ENCODE measurements at places on chromosomes 1 and 21.

DNA sequence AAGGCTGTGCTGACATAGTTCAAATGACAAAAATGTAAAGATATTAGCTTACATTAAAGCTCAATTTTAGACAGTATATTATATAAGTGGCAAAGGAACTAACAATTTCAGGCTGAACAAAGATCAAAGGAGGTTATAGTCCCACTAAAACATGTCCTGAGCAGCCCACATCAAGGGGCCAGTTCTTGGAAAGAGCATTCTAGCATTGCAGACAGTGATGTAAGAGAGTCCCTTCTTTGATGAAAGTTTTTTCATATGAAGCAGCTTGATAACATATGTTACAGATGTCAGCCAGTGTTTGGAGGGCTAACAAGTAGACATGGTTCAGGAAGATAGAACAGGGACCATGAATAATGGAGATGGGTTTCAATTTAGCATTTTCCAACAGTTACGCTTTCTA, 301.7 kb downstream of the NTNG1 start:
- no peak for DNase-seq

GRCh38 chr1:20262810-20263534, 27.7 kb upstream of the VWA5B1 start:
- DNase-seq: no peak

DNA sequence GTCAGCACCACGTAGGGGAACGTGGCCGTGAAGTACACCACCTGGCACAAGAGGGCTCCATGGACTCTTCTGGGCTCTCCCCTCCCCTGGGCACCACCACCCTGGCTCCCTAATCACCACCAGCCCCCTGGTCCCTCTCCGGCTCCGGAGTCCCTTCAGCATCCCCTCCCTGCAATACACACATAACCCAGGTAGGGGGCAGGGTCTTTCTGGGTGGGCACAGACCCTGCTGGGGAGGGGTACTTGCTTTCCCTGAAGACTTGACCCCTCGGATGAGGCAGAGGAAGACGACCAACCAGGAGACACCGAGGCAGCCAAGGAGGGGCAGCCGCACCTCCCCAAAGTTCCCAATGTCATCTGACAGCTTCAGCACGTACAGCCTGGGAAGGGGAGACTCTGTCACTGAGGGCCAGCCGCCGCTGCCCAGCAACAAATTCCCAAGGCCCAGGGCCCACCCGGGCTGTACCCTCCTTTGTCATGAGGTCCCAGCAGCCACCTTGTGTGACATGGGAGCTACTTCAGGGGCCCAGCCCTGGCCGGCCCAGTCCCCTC, 11.3 kb downstream of the CCDC24 start:
- DNase-seq: no peak

- DNase-seq: peak; percentile 94
These were observed at the start of gene PTPN14 for GRCh38 chr1:214551436-214552173. Gene PTPN14, minus strand, starts transcription at chr1:214551602. Its CDS starts 86,799 bp downstream, at chr1:214464803.

GRCh38 chr1:52738148-52738547, 11.9 kb downstream of the ZYG11B start:
- DNase-seq: no peak

DNA sequence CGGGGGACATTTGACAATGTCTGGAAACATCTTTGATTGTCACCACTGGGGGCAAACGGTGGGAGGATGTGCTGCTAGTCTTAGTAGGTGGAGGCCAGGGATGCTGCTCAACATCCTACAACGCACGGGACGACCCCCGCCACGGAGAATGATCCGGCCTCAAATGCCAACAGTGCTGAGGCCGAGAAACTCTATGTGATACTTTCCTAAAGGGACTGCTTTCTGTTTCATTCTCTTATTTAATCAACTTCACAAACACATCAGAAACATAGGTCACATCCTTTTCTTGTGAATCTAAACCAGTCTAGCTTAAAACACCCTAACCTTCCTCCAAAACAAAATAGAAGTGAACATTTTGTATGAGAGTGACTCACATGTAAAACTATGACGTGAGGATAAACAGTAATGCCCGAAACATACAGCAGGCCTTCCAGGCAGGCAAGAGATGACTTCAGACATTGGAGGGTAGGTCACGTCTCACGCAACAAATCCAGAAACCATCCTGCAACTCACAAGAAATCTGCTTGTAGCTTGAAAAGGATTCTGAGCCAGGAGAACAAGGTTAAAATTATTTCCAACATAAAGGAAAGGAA, 37.2 kb upstream of the ETS2 start:
- no peak for DNase-seq

DNA sequence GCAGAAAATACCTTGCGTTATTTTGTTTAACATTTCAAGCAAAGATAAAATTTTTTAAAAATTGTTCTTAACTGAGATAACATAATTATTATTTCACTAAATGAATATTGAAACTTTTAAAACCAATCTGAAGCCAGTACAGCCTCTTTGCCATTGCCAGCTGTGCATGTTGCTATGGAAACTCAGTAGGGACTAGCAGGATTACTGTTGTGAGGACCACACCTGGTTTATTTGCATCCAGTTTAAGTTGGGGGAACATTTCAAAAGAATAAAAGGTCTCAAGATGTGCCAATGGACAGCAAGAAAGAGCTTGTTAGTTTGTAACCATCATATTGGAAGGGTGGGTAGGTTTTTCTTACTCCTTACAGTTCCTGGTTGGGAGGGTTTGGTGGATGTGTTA, 80.7 kb downstream of the POU2F1 start:
- DNase-seq: no peak

DNA sequence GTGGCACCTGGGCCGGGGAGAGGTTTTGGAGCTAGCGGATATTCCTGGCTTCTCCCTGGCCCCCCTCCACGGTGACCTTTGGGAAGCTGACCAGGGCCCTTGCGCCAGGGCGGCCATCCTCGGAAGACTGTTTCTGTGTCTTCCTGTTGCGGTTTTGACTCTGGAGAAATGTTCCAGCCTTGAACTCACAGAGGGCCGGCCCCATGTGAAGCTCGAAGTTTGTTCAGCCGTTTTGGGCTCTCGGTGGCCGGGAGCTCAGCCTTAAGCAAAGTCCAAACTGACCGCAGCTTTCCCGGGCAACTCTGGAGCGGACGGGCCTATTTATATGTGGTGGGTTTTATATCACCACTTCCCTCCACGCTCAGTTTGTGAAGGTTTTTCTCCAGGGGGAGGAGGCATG, 17.0 kb upstream of the WNT4 start:
- no peak for DNase-seq

DNA sequence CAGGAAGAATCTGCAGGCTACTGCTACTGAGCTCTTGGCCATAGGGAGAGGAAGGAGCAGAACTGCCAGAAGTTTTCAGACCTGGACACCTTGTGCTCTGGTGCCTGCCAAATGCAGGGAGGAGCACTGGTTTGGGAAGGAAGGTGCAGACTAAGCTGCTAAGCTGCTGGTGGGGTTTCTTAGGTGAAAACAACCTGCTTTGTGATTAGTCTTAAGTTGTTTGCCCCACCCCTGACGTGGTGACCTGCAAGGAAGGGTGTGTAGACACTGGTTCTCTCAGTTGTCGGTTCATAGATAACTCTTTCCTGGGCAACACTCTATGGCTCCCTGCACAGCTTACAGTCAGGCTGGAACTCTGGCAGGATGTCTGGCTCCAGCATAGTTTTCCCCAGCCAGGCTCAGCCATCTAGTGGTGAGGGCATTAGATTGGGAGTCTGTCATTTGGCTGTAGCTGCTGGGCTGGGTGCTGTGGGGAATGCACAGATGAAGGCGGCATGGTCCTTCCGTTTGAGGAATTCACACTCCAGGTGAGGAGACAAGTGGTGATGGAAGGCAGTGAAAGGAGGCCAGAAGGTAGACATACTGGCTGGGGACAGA, 10.3 kb upstream of the S100A10 start:
- no peak for DNase-seq

- no peak for DNase-seq
These were observed 13.4 kb downstream of the PLA2G5 start for GRCh38 chr1:20083178-20083944.

- DNase-seq: no peak
These were observed 202.9 kb downstream of the TBX15 start for GRCh38 chr1:118785246-118785645.

DNA sequence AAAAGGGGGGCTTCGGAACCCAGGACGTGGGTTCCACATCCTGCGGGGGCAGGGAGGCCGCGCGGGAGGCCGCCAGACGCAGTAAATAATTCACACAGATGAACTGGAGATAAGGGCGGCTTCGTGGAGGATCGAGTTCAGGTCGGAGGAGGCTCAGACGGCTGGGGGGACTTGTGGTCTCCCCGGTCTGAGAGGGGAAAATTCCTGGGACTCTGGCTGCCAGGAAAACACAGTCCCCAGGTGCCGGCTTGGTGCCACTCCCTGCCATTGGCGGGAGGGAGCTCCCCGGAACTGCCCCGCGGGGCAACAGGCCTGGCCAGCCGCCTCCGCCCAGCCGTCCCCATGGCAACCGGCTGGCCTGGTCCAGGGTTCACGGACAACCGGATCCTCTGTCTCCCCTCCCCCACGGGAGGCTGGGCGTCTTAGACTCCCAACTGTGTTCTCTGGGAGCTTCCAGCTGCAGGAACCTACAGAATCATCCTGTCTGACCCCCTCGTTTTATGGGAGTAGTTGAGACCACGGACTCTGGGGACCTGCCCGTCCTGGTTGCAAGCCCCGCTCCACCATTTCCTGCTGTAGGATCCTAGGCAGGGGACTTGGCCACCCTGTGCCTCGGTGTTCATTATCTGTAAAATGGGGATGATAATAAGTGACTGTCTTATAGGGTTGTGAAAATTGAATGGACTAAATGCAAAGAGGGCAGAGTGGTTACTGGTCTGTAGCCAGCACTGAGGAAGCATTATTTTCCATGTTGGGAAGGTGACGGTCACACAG, 9.6 kb downstream of the CAMK2N1 start:
- DNase-seq: peak; percentile 98

GRCh38 chr1:72891976-72892375, 609.6 kb upstream of the NEGR1 start:
- DNase-seq: no peak

DNA sequence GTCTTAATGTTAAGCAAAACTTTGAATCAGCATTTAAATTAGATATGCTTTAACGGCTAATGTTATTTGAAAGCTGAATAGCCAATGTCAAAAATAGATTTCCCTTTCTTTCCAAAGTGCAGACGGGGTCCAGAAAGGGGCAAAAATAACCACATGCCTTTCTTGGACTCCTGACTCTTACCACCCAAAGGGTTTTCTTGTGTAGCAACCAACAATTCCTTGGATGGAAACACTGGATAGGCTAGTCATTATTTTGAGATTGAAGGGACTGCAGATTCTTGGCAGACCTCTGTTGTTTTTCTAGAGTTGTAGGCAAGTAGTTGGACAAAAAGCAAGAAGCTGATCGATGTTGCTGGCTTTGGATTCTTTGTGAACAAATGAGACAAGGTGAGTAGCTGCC, 107.0 kb downstream of the MRPS6 start:
- no peak for DNase-seq

GRCh38 chr1:15714406-15715136, 21.5 kb upstream of the SLC25A34 start:
- no peak for DNase-seq

- no peak for DNase-seq
These were observed 5.2 kb upstream of the MYOM3 start for GRCh38 chr1:24117132-24117531.

DNA sequence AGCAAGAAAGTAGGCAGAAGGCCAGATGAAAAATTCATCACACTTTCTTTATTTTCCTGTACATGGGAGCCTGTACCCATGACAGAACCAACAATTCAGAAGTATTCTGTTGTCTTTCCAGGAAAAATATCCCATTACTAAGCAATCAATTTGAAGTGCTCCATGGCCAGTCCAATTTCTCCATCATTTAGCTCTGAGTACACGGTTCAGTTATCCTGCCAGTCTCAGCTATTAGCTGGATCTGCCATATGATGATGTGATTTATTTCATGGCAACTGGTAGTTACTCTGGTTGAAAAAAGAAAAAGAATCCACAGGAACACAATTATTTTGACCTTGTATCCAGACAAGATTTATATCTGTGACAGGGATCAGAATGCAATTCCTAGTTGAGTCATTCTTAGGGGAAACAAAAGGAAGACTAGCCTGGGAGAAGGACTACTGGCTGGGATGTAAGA, 70.6 kb upstream of the GORAB start:
- DNase-seq: no peak

DNA sequence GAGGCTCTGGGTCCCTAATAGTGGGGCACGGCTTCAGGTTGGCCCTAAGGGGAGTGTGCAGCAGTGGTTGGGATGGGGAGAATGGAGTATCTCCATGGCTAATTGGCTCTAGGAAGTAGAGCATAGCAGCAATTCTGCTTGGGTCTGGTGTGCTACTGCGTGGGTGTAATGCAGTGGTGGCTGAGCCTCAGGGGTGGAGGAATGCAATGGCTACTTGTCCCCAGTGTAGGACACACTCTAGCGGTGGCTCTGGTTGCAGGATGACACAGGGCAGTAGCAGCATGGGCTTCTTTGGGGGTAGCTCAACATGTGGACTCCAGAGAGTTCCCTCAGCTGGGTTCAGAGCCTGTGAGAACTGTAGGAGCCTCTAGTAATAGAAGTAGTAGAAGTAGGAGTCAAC, 91.2 kb upstream of the FAM78B start:
- DNase-seq: no peak

DNA sequence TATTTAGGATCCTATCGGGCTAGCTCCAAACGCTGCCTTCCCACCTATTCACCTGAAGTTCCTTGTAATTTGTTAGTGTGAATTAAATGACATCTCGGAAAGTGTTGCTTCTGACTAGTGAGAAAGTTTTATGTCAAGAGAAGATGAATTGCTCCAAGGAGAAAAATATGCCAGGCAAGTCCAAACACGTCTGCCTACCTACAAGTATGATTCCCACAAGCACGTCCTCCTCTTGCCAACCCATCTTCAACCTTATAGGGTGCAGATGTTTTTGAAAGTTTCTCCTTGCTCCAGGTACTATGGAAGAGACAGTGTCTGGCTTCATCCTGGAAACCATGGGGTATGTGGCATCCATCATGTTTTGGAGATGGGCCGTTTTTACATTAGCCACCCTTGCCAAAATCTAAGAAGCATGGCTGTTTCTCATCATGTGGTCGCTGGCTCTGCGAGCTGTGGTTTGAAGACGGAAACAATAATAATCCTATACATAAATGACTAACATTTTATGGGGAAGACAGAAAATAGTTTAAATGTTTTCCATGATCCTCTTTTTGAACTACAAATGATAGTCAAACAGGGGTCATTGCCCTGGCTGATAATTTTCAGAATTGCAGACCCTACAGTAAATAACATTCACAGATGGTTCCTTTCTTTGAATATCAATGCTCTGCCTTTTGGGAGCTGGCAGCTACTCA, 505.8 kb downstream of the SMYD3 start:
- DNase-seq: no peak

GRCh38 chr1:59096501-59096900, 200.4 kb upstream of the FGGY start:
- no peak for DNase-seq

- peak; percentile 79 for DNase-seq
These were observed 35.6 kb upstream of the TMEM61 start for GRCh38 chr1:54944610-54945392.

- no peak for DNase-seq
These were observed 203.2 kb upstream of the SGIP1 start for GRCh38 chr1:66330722-66331141.
